ENCODE measurements at places on chromosomes 7 and 10. TPM values are rescaled to one million over a fixed set of nuclear protein-coding genes. Genes with fewer than 3 reads are reported as not detected.

The LRIT1 gene
- total RNA-seq = not detected

GRCh38 chr7:92722541-92722940 is 113.8 kb downstream of the CDK6 start:
- DNase-seq = no peak

The PDK4 gene
- not detected for total RNA-seq

The NEUROG3 gene
- not detected for total RNA-seq

The HYAL4 gene
- total RNA-seq = 0.45 TPM

DNA sequence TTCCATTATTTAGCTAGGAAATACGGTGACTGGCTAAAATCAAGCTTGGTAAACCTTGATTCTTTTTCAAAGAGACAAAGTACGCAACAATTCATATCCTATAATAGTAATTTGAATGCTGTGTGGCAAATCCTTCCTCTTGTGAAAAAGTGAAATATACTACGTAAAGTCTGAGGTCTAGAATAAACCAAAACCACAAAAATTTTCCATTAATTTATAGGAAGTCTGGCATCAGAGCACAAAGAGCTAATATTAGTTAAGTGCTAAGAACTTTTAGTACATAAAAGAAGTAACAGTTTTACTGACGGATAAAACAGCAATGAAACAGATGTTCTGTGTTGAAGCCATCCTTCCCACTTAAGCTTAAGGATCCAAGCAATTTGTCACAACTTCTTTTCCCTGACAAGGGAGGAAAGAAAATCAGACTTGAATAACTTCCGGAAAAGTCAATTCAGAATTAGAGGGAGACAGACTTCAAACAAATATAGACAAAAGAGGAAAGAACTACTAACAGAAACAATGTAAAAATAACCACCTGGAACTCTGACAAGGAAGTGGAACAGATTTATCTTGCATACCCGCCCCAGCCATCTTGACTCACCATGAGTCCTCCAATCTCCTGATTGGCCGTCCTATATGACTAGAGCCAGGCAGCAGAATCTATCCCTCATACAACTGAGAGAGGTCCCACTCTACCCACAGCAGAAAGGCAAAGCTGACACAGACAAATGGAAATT is 34.6 kb downstream of the RHEB start:
- DNase-seq = peak; percentile 47

All from mammary epithelial cell (primary cell).